ENCODE measurements at places on chromosomes 2 and 18. TPM values are rescaled to one million over a fixed set of nuclear protein-coding genes. Genes with fewer than 3 reads are reported as not detected.

C1QL2 gene
- total RNA-seq: not detected

TOGARAM2 gene
- 0.13 TPM for total RNA-seq

C18orf54 gene
- total RNA-seq: 26.9 TPM

TXNDC9 gene
- total RNA-seq: 133 TPM

NTSR2 gene
- not detected for total RNA-seq

SMPD4 gene
- 29.5 TPM for total RNA-seq

CFC1B gene
- total RNA-seq: not detected

CXCR1 gene
- not detected for total RNA-seq

SCN9A gene
- total RNA-seq: 1.1 TPM

SLC38A11 gene
- total RNA-seq: not detected

IHH gene
- 0.13 TPM for total RNA-seq

STK25 gene
- 261 TPM for total RNA-seq

L3MBTL4 gene
- total RNA-seq: 0.57 TPM

RHOB gene
- 522 TPM for total RNA-seq

IFIH1 gene
- 5.6 TPM for total RNA-seq

Measured in thoracic aorta endothelial cell (primary cell).